ENCODE measurements at places on chromosomes 1 and 21.

DNA sequence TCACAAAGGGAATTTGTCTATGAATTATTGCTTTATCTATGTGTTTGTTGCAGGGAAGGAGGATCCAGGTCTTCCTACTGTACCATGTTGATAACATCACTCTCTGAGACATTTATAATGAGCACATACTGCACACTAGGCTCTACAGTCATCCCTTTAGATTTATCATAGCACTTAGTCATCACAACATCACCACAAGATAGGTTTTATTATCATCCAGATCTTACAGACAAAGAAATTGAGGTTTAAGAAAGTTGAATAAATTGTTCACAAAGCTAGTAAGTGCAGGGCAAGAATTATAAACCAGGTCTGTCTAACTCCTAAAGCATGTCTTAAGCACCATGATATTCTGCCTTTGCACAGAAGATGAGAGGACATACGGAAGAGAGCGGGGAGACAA lies 121.1 kb upstream of the ST6GALNAC5 start:
- no peak for DNase-seq

GRCh38 chr1:54774820-54775498 lies 10.6 kb upstream of the PARS2 start:
- no peak for DNase-seq

DNA sequence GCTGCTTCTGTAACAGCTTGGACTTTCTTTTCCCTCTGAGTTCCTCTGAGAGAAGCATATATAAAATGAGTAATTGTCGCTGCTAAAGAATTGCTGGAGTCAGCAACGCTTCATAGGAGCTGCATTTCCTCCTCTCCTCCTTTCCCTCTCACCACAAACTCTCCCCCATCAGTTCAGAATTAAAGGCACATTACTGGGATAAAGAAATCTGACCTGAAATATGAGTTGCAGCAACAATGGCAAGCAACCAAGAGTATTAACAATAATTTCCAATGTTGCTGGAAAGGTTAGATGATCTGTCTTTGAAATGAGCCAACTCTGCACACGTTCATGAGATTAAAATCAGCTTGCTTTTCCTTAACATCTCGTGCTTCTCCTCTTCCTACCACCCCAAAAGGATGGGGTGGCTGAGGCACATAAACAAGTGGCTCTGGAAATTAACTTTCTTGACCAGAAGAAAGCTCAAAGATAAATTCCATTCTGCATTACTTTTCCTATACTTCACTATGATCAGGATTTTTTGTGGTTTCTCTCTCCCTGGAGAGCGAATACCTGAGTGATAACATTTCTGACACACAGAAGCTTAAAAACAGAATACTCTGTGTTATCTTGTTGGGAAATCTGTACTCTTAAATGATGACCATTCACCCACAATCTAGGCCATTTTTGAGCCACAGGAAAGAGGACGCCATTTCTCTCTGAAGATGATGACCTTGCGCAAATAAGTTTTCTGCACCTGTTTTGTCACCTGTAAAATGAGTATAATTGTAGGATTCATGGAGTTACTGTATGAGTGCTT lies 90.2 kb downstream of the TGFBR3 start:
- no peak for DNase-seq

DNA sequence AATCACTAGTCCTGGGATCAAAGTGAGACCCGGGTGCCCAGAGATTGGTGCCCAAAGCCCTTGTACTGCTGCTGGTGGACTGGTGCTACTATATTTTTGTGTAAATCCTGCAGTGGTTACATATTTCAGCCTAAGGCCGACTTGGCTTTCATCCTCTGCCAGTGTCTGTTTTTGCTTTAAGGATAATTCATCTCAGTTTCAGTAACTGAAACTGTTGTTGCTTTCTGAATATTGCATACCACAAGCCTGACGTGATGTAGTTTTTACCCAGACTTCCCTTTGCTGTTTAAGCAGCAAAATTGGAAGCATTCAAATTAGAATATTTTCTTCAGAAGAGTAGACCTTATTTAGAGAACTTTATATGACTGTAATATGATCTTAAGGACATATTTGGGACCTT lies 341.8 kb downstream of the RYR2 start:
- DNase-seq = no peak

- no peak for DNase-seq
Observed at GRCh38 chr1:171743081-171743870, 1.4 kb upstream of the VAMP4 start.

- DNase-seq = no peak
Observed at GRCh38 chr1:205514211-205515142, 10.0 kb downstream of the CDK18 start.

DNA sequence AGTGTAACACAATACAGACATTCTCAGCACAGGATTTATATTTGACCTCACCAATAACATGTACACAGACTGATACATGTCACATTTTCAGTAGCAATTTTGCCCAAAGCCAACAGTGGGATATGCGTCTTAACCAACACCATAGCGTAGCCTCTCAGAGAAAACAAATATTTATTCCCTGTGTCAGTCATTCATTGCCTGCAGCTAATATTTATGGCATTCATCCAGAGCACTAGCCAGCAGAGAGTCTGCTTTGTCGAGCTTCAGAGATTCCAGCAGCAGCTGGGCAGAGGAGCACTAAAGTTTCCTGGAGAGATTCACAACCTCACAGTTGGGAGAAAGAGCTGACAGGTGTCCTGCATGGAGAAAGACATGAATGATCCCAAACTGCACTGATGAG lies 400.7 kb upstream of the DAB1 start:
- DNase-seq = no peak

- DNase-seq = peak; percentile 74
Observed at GRCh38 chr1:18949686-18950400, 6.6 kb downstream of the IFFO2 start.

DNA sequence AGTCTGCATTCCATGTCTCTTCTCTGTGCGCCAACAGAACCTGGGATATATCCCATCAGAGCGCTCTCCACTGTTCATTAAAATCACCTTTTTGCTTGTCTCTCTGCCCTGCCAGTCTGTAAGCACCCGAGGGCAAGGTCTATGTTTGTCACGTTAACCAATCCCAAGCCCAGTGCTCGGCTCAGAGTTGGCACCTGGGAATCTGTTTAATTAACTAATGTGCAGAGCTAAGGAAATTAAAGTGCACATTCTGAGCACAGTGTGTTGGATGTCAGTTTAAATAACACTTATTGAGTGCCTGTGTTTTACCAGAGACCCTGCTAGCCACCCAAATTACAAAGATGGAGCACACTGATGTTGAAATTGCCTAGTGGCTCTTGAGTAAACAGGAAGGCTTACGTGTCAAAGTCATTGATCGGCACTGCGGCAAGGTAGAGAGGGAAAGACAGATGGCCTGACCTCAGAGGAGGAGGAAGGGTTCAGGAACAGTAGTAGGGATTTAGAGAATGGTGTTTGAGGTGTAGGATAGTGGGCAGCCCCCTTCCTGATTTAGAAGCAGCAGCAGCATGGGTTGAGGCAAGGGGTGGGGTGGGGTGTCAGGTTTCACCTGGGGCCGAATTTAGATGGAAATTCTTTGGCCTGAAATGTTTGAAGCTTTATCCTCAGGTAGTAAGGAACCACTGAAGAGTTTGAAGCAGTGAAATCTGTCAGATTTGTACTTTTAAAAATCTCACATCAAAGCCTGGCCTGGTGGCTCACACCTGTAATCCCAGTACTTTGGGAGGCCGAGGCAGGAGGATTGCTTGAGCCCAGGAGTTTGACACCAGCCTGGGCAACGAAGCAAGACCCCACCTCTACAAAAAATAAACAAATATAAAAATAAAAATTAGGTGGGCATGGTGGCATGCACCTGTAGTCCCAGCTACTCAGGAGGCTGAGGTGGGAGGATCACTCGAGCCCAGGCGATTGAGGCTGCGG lies 7.7 kb downstream of the ARMH1 start:
- DNase-seq = no peak

- no peak for DNase-seq
Observed at GRCh38 chr1:17831597-17831996, 76.5 kb downstream of the ACTL8 start.

GRCh38 chr1:203932556-203932955 lies 71.2 kb downstream of the SNRPE start:
- no peak for DNase-seq

GRCh38 chr1:239977416-239977815 lies 114.3 kb upstream of the FMN2 start:
- no peak for DNase-seq

DNA sequence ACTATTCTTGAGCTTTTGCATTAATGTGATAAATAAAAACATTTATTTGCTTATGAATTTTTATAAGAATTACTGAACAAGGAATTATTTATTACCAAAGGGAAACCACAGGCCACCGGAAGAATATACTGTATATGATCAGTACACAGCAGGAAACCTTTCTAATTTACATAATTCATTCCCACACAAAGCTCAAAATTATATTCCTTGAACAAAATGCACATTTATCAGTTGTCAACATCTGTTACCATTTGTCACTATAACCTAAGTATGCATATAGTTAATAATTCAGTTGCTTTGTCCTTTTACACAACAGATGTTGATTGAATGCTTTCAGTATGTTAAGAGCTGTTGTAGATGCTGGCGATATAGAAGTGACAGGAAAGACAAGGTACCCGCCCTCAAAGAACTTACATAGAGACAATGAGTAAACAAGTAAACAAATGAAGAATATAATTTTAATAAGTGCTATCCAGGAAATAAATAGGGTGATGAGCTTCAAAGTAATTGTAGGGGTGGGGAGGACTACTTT lies 27.2 kb downstream of the VPS45 start:
- no peak for DNase-seq

GRCh38 chr1:237141502-237141901 lies 99.5 kb downstream of the RYR2 start:
- no peak for DNase-seq

GRCh38 chr1:39652554-39652953 lies 13.1 kb upstream of the HEYL start:
- no peak for DNase-seq

DNA sequence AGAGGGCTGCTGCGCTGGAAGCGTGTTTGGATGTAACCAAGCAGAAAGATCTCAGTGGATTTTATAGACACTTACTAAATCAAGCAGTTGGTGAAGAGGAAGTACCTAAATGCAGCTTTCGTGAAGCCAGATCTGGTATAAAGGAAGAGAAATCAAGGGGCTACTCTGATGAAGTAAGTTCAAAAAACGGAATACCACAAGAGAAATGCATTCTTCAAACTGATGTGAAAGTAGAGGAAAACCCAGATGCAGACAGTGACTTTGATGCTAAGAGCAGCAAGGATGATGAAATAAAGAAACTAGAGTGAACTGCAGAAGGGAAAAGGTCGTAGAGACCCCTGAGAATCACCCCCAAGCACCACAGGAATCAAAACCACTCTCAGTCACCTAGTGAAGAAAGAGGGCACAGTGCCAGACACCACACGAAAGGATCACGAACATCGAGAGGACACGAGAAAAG lies 40.8 kb upstream of the NEXN start:
- no peak for DNase-seq

- no peak for DNase-seq
Observed at GRCh38 chr21:36861595-36862323, 104.7 kb downstream of the HLCS start.

GRCh38 chr1:26856604-26857469 lies 6.1 kb upstream of the SFN start:
- no peak for DNase-seq

DNA sequence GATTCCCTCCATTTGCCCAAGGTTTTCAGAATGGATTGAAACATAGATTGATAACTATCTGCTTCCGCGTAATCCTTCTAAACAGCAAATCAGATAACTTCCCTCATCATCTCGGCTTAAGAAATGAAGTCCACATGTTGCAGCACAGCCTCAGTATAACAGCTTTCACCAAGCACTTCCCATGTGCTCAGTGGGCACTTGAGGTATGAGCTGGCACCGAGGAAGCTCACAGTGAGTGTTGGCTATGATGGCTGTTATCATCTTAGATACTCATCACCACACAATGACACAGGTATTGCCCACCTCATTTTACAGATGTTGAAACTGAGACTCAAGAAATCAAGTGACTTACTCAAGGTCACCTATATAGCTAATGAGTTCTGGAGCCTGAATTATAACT lies 43.2 kb downstream of the RCSD1 start:
- no peak for DNase-seq

GRCh38 chr1:184212649-184213314 lies 161.3 kb downstream of the TSEN15 start:
- no peak for DNase-seq

DNA sequence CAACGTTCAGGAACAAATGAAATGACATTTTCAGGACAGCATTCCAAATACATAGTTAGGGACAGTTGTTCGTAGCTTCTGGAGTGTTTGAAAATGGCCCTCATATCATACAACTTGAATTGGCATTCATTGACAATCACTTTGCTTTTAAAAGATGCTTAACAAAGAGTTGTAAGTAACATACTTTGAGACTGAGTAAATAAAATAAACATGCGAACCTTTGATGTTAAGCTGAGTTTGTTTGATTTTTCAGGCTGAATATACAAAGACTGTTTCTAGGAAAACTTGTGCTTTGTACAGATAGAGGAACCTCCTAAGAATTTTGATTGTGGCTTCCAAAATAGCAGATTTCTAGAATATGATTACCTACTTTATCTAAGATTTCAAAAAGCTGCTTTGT lies 45.3 kb downstream of the ITSN1 start:
- no peak for DNase-seq

DNA sequence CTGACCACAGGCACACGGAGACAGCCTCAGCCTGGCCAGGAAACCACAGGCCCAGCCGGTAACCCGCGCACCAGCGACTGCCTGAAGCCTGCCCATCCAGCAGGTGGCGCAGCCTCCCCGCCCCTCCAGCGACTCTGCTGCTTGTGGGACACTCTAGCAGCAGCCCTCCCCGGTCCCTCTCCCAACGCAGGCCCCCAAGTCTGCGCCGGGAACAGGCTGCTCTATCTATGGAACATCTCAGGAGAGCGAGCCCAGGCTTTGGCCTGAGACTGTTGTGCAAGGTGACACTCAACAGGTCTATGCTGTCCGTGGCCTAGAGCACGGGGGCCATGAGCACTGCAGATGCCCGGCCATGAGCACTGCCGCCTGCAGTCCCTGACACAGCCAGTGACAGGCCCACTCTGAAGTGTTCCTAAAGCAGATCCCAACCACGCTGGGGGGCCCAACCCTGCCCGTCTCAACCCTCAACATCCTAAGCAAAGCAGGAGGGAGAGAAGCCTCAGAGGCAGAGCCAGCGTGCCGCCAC lies 28.4 kb downstream of the WDR4 start:
- no peak for DNase-seq

DNA sequence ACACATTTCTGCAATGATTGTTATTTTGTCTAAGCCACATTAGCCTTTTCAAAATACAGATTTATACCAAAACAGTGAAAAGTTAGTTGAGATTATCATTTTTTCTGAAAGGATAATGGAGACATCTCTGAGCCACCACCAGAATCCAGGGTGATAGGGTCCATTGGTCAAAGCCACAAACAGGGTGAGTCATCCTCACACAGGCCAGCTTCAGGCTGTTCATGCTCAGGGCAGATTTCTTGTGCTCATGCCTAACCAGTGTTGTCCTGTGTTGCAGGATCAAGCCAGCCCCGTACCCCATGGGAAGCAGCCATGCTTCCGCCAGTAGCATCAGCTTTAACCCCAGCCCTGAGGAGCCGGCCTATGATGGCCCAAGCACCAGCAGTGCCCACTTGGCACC lies 13.4 kb downstream of the ELOA start:
- no peak for DNase-seq
